GM23248 (cell line): ENCODE measurements at places on chromosomes 1 and 21.

GRCh38 chr1:56639211-56639610, 5.9 kb upstream of the PRKAA2 start:
- peak; percentile 4 for DNase-seq

DNA sequence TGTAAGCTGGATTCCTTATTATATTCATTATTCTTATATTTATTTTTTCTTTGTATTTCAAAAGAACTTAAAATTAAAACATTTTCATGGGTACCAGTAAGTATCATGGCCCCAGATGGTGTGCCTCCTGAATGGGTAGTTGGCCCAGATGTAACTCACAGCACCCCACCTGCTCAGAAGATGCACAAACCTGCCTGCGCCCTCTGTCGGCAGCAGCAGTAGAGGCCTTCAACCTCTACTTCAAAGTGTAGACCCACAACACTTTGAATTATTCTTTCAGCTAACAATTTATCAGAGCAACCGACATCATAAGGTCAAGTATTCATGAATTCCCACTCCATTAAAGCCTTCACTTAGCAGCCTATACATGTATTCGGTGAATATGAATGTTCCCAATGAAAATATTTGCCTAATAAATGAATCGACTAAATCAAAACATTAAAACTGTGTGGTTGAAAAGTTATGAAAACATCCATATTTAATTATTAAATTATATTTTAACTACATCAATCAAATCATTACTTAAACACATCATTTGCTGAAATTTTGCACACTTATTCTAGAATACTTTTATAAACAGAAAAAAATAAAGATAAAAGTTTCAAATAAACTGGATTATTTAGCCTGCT, 25.4 kb downstream of the PIGM start:
- peak; percentile 81 for DNase-seq

- DNase-seq = no peak
Observed at GRCh38 chr1:156260896-156261295, 13.0 kb upstream of the PAQR6 start.

DNA sequence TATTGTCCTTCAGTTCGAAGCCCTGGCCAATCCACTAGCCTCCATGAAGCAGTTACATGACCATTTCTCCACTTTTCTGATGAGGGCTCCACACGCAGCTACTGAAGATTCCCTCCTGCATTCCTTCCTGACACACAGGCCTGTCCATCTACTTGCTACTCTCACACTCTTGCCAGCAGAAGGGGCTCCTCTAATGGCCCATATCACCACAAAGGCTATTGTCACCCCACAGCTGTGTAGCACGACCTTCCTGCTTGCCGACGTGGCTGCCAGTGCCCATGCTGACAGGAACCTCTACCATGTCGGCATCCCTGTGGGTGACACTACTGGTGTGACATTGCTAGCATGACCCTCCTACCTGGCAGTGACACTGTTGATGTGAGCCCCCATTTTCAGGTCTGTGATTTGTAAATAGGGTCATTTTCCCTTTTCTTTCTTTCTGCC, 1528.6 kb upstream of the TPTE start:
- DNase-seq = no peak

DNA sequence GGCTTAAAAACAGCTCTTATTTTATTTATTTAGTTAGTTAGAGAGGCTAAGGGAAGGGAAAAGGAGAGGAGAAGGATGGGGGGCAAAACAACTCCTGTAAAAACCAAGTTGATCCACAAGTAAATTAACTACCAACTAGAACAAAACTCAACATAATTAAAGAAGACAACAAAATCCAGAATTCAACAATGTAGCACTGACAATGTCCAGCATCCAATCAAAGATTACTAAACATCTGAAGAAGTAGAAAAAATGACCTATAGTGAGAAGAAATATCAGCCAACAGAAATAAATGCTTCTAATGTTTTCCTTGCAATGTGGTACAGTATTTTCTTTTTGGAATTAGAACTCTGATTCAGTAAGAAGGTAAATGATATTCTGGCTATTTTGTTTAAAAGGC, 160.1 kb downstream of the CDC7 start:
- no peak for DNase-seq

GRCh38 chr1:170714163-170714562, 50.2 kb downstream of the PRRX1 start:
- DNase-seq = no peak

DNA sequence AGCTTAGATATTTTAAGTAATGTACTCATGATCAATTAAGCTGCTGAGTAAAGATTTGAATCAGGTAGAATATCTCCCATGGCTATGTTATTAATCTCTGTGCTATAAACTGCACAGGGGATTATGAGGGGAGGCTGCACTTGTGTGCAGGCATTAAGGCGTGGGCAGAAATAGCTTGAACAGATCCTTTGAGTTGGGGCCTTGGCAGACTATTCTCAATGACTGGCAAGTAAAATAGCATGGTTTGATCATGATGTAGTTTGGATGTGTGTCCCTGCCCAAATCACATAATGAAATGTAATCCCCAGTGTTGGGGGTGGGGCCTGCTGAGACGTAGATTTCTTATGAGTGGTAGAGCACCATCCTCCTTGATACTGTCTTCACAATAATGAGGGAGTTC, 220.3 kb downstream of the PLPP3 start:
- DNase-seq = no peak
